ENCODE measurements at places on chromosomes 12 and 14.

GRCh38 chr12:115752156-115752555, 525.3 kb downstream of the MED13L start:
- DNase-seq = no peak

- DNase-seq = peak; percentile 57
Observed at GRCh38 chr12:52036587-52037171, 14.6 kb upstream of the NR4A1 start.

DNA sequence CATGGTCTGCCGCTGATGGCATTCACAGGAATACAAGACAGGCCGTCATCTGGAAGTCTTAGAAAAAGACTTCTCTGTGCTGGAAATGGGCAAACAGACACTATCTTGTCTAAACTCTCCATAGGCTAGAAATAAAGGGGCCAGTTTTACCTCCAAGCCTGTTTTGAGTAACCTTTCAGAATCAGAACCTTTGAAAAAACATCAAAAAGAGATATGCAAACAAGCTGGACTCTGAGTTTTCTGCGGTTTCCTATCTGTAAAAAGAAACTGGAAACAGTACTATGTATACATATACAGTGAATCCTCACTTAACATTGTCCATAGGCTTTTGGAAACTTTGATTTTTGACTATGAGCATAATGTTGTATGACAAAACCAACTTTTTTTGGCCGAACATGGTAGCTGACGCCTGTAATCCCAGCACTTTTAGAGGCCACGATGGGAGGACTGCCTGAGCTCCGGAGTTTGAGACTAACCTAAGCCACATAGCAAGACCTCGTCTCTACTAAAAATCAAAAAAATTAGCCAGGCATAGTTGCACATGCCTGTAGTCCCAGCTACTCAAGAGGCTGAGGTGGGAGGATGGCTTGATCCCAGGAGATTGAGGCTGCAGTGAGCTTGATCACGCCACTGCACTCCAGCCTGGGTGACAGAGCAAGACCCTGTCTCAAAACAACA, 92.9 kb upstream of the MAX start:
- no peak for DNase-seq

GRCh38 chr14:65173973-65174693, 71.8 kb upstream of the MAX start:
- no peak for DNase-seq

DNA sequence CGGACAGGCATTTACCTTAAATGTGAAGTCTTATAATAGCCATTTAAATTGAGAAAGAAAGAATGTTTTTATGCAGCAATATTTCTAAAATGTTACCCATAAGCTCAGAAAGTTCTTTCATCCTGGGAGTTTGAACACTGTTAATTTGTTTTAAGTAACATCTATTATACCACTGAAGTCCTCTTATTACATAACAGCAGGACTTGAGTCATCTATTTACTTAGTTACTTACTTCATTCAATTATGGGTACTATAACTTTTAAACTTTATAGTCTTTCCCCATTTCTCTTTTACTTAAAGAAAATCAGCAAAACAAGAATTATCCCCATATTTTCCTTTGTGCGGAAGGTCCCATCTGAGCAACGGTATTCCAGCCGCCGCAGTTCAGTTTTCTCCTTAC, 473.1 kb downstream of the ETNK1 start:
- no peak for DNase-seq

- DNase-seq = no peak
Observed at GRCh38 chr14:60641742-60642269, 7.5 kb downstream of the SIX1 start.

GRCh38 chr12:125861299-125862281, 796.4 kb downstream of the AACS start:
- DNase-seq = peak; percentile 0

- no peak for DNase-seq
Observed at GRCh38 chr12:5335069-5335468, 96.8 kb upstream of the NTF3 start.
